ENCODE measurements at places on chromosomes 7 and 10. TPM values are rescaled to one million over a fixed set of nuclear protein-coding genes. Genes with fewer than 3 reads are reported as not detected.

DNA sequence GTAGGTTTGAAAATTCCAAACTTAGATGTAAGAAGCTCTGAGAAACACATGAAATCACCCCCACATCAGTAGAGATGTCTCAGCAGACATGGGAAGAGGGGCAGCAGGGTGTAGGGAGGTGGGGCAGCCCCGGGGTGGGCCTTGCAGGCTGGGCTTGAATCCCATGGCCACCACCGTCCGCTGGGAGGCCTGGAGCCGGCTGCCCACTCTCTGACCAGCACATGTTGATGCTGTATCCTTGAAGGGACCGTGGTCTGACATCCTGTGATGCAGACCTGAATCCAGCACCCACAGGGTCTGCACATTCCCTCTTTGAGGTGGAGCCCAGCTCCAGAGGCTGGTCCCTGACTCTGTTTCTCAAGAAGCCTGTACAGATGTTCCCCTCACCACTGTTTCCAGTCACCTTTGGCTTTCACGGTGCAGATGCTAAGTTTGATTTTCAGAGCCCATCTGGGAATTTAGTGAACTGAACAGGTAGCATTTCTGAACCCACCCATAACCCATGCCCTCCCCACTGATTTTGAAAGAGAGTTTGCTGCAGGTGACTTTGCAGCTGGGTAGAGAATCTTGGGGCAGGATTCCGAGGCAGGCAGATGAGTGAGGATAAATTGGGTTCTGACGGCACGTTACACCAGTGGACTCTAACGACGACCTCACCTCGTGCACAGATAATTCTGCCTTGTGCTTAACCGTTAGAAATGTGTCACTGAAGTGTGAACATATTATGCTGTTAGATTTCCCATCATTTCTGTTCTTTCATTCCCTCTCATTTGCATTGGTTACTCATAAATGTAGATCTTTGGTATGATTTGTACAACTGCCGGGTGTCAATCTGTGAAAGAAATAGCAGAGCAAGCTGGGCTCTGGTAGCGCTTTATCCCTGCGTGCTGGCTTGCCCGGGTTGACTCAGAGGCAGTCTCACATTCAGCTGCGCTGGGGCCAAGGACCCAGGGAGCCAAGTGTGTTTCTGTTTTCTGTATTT, 45.7 kb downstream of the IKZF1 start:
- DNase-seq = peak; percentile 51

- DNase-seq = no peak
Observed at GRCh38 chr7:18166002-18166401, 138.4 kb upstream of the PRPS1L1 start.

HGF gene
- not detected for total RNA-seq

- DNase-seq = peak; percentile 46
Observed at GRCh38 chr7:100132697-100133151, 6.0 kb downstream of the MBLAC1 start.

GRID1 gene
- total RNA-seq = not detected

DNA sequence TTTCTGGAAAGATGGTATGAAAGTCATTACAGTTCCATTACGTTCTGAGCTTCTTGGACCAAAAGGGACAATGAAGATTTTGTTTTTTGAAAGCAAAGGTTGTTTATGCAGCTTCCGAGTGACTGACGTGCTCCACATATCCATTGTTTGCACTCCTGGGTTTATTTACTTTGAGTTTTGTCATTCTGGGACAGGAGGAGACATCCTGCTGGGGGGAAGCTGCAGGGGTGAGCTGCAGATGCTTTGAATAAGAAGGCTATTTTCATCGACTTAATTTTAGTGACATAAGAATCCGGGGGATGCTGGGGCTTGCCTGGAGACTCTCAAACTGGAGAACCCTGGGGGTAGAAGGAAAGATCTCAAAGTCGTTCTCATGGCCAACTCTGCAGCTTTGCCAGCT, 12.7 kb upstream of the SFMBT2 start:
- DNase-seq = no peak

DNA sequence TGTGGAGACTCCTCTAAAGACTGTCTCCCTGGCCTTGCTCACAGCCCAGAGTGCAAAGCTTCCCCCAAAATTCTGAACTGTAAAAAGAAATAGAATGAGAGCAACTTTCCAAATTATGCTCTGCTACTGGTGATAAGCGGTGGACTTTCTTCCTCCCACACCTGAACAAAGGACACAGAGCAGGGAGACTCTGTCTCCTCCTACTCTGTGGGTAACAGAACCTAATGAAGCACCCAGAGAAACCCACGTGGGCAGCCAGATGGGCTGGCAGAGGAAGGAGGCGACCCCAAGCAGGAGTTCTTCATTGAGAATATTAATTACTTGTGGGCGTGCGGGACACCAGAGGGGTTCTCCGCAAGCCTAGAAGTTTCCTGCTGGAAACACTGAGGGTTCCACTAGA, 139.5 kb downstream of the KMT2E start:
- no peak for DNase-seq

DNA sequence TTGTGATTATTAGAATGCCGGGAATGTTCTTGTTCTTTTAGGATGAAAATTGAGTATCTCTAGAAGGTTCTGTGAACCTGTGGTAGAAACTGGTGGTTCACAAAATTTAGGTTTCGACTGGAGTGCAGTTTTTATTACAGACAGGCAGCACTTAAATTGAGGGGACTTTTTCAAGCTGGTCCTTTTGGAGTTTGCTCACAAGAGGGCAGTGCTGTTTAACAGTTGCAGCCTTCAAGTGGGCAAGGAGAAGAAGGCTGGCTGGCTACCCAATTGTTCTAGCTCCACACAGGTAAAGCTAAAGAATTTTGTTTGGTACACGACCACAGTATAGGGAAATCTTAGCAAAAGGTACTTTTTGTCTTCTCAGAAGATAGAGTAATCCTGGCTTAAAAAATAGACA, 233.6 kb downstream of the SNX13 start:
- no peak for DNase-seq

All from CD8-positive, alpha-beta memory T cell (primary cell).